ENCODE measurements at places on chromosomes 6 and 20.

DNA sequence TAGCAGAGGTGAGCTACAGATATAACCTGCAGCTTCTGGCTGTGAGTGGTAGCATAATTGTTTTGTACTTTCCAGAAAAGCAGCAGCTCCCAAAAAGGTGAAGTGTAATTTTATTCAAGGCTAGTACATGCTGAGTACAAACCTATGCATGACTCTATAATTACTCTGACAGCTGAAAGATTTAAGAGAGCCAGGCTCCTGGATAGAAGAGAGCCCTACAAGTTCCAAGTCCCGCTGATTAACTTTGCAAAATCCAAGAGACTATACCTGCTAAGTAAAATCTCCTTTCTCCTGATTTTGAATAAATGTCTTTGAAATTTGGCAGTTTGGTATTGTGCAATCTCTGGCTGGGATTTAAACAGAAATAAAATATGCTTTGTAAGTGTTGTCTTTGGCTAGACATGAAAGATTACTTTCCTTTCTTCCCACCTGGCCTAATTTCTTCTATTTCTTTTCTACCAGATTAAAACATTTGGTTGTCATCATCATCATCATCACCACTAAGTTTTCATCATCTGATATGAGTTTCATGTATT is 79.5 kb downstream of the CTNNBL1 start:
- DNase-seq: no peak

GRCh38 chr20:31841928-31842327 is 3.5 kb downstream of the FOXS1 start:
- DNase-seq: peak; percentile 89

DNA sequence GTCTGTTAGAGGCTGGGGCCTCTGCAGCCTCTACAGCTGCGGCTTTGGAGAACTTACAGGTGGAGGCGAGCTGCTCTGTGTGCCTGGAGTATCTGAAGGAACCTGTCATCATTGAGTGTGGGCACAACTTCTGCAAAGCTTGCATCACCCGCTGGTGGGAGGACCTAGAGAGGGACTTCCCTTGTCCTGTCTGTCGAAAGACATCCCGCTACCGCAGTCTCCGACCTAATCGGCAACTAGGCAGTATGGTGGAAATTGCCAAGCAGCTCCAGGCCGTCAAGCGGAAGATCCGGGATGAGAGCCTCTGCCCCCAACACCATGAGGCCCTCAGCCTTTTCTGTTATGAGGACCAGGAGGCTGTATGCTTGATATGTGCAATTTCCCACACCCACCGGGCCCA is 2.6 kb downstream of the TRIM39 start:
- DNase-seq: no peak

GRCh38 chr6:133610227-133610840 is 278.6 kb upstream of the TCF21 start:
- DNase-seq: peak; percentile 34

DNA sequence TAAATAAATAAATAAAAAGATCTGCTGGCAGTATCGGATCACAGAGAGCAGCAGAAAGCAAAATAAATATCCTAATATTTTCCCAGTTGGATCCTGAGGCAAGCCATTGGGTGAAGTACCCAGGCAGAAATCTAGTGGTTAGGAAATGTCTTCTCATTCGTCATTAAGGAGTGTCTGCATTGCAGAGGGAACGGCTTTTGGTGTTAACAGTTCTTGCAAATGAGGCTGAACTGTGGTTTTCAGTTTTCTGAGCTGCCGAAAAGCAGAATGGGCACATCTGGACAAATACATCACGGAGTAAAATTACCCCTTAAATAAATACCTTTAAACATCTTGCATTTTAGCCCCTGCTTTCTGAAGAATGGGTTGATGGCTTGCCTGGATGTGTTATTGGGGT is 82.3 kb upstream of the MPC1 start:
- DNase-seq: no peak

DNA sequence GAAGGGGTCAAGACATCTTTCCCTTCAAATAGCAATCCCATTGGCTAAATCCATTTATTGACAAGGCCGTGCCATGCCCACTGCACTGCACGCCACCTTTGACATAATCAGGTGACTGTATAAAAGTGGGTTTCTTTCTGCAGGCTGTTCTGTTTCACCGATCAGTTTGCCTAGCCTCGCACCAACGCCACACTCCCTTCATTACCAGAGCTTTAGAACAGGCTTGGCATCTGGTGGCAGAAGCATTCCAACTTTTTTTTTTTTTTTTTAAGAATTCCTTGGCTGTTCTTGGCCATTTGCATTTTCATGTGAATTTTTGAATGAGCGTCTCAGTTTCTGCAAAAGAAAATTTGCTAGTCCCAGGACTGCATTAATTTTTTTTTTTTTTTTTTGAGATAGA is 78.1 kb downstream of the PPP1R3G start:
- no peak for DNase-seq

GRCh38 chr20:55928266-55928665 is 77.1 kb downstream of the CBLN4 start:
- no peak for DNase-seq

- DNase-seq: peak; percentile 3
Observed at GRCh38 chr6:49551078-49551865, 804 bp downstream of the C6orf141 start.

DNA sequence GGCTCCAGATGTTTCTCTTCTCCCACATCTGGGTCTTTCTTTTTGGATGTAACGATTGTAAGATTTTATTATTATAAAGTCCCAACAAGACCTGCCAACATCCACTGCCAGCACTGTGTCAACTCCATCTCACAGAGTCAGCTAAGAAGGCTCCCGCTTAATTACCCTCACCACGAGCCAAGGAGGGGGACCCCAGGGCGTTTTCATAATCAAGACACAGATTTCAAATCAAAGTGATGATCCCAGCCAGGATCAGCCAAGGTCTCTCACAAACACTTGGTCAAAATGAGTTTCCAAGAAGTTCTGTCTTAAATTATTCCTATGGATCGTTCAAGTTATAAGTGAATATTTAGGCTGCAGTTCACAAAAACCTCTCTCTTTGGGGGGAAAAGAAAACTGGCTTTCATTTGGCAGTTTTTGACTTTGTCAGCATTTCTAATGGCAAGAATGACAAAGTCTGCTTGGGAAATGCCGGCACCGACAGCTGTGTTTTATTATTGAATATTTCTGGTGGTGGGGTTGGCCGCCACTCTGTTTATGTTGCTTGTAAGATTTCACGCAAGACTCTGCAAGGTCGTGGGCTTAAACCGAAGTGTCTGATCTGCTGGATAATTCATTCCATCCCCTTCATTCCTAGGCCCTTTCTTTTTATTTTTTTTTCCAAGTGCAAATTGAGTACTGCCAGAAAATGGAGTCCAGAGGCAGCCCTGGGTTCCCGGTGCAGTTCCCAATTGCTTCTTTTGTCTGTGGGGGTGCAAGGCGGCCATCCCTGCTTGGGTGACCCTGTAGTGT is 170.2 kb upstream of the PMEPA1 start:
- peak; percentile 60 for DNase-seq

- peak; percentile 59 for DNase-seq
Observed at GRCh38 chr6:18997375-18997826, 610.3 kb downstream of the RNF144B start.

DNA sequence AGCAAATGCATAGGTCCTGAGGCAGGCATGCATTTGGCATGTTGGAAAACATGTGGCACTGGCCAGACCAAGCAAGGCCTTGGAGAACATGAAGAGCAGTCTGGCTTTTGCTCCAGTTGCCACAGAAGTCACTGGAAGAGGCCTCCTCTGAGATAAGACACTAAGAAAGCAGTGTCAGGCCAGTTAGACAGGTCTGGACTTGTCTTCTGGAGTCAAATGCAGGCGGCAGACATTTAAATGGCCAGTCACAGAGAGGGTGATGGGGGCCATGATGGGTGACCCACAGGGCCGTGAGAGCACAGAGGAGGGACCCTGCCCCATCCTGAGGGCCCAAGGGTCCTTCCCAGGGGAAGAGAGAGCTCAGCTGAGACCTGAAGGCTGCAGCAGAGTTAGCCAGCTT is 26.7 kb upstream of the ADA start:
- DNase-seq: no peak

- no peak for DNase-seq
Observed at GRCh38 chr6:129567374-129567773, 142.6 kb downstream of the ARHGAP18 start.

- DNase-seq: no peak
Observed at GRCh38 chr6:17741507-17741906, 34.8 kb upstream of the NUP153 start.

- DNase-seq: no peak
Observed at GRCh38 chr6:45981046-45981445, 34.6 kb downstream of the CLIC5 start.

DNA sequence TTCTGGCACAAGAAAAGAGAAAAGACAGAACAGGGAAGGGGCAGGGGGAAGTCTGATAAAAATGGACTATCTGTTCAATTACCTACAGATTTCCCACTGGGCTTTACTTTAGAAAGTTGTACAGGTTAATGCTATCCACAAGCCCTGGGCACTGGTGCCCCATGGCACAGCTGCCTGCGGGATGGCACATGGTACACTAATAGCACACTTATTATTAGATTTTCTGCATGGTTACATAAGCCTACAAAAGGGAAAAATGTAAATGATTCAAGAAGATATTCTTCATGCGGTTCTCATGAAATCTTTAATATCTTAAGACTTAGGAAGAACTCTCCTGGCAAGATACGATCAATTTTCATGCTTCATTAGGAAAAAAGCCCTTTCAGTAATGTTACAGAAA is 137.5 kb downstream of the GMPR start:
- DNase-seq: no peak

DNA sequence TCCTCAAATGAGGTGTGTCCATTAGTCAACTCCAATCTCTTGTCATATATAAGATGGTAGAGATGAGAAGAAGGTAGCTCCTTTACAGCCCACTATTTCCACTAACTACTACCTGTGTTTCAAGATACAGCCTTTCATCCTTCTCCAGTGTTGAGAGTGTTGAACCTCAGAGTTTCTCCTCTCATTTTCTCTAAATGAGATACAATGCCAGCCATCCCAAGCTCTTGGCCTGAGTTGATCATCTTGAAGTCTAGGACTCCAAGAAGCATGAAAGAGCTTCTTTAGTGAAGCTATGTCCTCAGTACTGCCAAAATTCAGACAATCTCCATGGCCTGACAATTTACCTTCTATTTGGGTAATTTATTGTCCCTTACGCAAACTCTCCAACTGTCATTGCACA is 548 bp upstream of the HLA-DRA start:
- no peak for DNase-seq

DNA sequence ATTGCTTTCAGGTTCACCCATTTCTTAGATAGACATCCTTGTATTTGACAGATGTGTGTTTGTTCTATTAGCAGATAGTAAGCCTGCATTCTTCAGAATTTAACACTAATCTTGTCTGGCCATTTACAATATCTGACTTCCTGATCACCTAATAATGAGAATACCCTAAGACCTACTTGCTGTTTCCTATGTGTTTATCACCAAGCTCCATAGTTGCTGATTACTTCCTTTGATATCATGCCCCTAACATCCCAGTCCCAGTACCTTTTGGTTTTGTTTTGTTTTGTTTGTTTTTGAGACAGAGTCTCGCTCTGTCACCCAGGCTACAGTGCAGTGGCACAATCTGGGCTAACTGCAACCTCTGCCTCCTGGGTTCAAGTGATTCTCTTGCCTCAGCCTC is 143.6 kb upstream of the DST start:
- DNase-seq: no peak

DNA sequence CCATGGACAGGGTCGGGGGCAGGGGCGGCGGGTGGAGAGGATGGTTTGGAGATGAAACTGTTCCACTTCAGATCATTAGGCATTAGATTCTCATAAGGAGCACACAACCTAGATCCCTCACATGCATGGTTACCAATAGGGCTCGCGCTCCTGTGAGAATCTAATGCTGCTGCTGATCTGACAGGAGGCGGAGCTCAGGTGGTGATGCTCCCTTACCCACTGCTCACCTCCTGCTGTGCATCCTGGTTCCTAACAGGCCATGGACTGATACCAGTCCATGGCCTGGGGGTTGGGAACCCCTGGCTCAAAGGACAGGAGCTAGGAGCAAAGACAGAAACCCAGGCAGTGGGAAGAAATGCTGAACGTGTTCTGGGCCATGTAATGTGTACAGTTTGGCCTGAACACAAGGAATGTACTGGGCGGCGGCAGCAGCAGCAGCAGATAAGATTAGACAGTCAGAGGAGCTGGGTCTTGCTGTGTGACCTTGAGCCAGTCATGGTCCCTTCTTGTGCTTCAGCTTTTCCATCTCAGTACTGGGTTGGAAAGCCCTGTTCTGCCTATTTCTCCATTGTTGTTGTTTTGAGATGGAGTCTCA is 4.7 kb upstream of the SPAG4 start:
- no peak for DNase-seq

- DNase-seq: no peak
Observed at GRCh38 chr6:121439926-121440325, 4.5 kb downstream of the GJA1 start.

DNA sequence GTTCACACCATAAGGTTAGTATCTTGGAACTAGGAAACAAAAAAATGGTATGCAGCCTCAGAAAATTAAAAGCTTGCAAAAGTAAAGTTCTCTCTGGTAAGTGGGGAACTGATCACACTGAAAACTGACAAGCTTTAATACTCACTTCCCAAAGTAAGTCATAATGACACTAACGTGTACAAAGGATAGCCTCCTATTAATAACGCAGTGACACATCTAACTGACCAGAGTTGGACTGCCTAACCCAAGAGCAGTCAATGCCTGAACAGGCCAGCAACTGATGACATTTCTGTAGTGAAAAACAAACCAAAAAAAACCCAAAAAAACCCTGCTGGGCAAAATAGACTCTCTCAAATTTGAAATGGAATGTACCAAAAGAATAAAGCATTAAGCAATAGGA is 30.7 kb downstream of the CHD6 start:
- no peak for DNase-seq

GRCh38 chr6:158087224-158087867 is 80.7 kb downstream of the SERAC1 start:
- no peak for DNase-seq

GRCh38 chr6:52213127-52213526 is 27.0 kb downstream of the IL17A start:
- no peak for DNase-seq

GRCh38 chr6:79070206-79070825 is 7.7 kb downstream of the PHIP start:
- DNase-seq: no peak

DNA sequence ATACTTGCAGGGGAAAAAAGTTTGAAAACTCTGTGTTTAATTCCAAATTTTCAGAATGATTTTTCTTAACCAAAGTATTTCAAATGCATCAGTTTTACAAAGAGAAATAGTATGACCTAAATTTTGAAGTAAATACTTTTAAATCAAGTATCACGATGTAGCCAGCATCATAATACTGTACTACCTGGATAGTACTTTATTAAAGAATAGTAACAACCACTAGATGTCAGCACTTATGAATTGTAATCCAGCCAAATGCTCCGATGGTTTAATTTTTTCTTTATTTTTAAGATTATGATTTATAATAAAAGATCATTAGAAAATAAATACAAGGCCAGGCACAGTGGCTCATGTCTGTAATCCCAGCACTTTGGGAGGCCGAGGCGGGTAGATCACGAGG is 37.2 kb upstream of the HACE1 start:
- DNase-seq: no peak
